ENCODE measurements at places on chromosomes 3 and 15.

DNA sequence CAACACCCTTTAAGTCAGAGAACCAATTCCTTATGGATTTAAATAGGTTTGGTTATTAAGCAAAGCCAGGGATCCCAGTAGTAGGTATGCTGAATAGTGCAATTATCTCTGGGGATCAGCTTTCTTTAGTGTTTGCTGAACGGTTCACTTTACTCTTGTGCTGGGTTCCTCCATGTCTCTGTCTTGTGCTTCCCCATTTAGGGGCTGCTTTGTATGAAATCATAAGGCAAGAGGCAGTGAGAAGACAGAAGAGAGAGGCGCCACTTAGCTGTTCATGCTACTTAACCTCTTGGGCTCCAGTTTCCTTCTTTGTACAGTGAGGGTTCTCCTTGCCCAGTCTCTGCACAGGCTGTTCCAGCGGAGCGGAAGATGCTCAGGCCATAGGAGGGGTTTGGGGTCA lies 3.5 kb downstream of the ST6GAL1 start:
- no peak for DNase-seq

GRCh38 chr3:112247900-112248299 lies 46.1 kb downstream of the SLC9C1 start:
- no peak for DNase-seq

DNA sequence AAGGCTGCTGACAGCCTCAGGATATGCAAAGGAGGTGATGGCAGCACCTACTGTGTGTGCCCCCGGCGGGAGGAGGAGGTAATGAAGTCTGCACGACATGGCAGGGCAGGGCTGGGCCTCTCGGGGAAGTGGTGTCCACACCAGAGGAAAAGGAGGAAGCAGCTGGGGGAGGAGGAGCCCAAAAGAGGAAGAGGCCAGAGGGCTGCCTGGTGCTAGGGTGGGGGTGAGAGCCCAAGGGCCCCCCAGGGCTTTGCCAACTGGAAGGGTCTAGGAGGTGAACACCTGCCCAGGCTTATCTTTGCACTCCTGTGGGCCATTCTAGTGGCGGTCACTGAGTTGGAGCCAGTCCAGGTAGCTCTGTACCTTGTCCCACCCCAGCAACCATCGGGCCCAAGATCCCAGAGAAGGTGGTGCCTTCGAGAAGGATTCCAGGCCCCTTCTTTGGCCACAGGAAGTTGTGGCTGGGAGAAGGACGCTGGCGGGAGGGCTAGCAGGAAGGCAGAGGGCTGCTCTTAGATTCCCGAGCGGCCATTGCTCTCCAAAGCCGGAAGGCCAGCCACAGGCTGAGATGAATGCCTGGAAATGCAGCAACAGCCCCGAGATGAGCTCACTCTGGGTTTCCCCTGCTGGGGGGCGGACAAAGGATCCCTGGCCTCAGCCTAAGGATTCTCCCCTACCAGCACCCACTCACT lies 7.0 kb downstream of the GNAI2 start:
- DNase-seq: peak; percentile 17

DNA sequence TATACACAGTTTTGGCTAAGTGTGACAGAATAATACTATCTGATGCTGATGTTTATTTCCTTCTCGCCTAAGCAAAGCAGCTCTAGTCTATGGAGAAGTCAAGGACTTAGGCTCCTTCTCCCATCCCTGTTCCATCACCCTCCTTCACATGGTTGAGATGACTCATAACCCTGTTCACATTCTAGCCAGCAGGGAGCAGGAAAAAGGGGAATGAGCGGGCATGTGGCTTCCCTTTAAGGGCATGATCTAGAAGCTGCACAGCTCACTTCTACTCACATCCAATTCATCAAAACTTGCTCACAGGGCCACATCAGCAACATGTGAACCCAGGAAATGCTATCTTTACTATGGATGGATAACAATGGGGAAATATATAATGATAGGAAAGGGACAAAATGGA lies 40.9 kb downstream of the CBLB start:
- DNase-seq: no peak

DNA sequence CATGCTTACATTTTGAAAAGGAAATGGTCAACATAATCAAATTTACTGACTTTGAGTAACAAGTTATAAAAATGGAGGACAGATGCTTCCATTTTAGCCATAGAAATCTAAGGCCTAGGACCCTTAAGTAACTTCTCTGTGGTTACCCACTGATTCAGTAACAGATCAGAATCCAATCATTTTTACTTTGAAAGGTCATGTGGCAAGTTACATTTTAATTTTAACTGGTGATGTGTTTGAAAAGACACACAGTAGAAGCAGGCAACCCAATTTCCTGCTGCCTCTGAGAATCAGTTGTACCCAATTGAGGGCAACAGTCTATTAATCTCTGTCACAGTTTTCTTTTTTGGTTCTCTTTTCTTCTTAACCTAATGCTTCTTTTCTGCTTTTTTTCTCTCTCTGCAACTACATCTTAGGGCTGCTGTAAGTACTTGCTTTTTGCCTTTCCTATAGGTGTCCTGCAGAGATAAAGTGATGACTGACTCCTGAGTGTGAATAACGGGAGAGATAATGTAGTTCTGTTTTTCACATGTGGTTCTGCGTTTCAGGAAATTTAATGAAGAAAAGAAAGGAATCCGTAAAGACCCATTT lies 3.3 kb downstream of the ZWILCH start:
- no peak for DNase-seq

DNA sequence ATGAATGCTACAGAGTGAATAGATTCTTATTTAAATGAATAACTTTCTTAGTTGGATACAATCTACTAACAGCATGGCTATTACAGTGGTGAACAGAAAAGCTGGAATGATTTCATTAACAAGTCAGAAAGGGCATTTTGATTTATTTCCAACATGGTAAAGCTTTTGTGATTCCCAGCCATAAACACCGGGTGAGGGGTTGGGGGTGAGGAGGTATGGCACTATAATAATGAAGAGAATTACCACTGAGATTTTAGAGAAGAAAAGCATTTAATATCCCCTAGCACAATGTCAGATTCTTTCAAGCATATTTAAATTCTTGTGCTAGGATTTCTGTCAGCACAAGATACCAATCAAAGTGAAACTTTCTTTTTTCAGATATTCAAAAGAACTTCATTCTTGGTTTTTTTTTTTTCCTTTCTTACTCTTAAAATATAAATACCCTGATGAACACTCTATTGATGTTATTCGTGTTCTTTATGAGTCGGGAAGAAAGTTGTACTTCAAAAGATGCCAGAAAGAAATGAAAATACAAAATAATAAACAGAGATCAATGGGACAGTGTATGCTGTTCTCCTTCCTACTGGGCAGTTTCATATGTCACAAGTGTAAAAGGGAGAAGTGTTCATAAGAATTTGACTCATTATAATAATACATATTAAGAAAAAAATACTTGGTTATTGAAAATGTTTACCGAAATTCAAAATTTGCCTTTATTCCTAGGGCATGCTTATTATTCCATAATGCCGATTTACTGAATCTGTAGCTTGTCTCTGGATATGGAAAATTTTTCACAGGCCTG lies 522.8 kb downstream of the CADM2 start:
- DNase-seq: no peak

DNA sequence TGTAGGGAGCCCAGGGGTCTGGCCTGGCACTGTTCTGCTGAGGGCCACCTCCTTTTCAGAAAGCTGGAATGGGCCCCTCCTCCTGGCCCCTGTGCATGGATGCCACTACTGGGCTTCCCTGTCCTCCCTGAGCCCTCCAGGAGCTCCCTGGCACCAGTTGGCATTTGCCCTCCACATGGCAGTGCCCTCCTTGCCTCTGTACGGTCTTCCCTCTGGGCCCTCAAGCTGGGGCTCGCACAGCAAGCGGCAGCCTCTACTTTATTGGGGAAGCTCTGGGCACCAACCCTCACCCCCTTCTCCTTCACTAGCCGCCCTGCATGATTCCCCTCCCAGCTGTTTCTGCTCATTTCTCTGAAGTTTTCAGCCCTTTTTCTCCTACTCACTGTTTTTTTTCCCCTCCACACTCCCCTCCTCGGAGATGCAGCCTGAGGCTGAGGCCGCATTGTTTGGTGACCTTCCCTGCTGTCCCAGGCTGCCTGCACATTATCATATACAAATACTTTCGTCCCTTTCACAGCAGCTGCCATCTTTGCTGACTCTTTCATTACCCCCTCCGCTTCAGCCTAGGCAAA lies 127.3 kb downstream of the EEFSEC start:
- DNase-seq: no peak

GRCh38 chr3:33717616-33717865 lies 513 bp downstream of the CLASP2 start:
- DNase-seq: peak; percentile 65

DNA sequence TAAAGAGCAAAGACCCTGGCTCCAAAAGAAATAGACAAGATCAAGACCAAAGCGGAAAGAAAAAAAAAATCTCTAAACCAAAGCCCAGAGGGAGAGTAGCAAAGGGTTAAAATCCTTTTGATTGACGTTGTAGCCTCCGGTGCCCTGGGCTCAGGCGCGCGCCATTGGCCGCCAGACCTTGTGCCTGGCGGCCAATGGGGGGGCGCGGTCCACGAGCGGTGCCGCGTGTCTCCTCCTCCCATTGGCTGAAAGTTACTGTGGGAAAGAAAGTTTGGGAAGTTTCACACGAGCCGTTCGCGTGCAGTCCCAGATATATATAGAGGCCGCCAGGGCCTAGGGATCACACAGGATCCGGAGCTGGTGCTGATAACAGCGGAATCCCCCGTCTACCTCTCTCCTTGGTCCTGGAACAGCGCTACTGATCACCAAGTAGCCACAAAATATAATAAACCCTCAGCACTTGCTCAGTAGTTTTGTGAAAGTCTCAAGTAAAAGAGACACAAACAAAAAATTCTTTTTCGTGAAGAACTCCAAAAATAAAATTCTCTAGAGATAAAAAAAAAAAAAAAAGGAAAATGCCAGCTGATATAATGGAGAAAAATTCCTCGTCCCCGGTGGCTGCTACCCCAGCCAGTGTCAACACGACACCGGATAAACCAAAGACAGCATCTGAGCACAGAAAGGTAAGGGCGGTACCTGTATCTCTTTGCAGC lies at the start of gene HES1:
Gene HES1 (plus strand): TSS at position 343 of the 713 bp plus-strand sequence. CDS start 233 bp downstream, at position 576.
- DNase-seq: peak; percentile 35

GRCh38 chr15:82597815-82598214 lies 49.3 kb downstream of the CPEB1 start:
- no peak for DNase-seq

- no peak for DNase-seq
These were observed 2.2 kb upstream of the CD47 start for GRCh38 chr3:108093021-108093420.

GRCh38 chr3:197029511-197030167 lies at the start of gene MELTF:
Gene MELTF, minus strand, starts transcription at chr3:197029817. Its CDS starts 115 bp downstream, at chr3:197029702.
- DNase-seq: peak; percentile 69

DNA sequence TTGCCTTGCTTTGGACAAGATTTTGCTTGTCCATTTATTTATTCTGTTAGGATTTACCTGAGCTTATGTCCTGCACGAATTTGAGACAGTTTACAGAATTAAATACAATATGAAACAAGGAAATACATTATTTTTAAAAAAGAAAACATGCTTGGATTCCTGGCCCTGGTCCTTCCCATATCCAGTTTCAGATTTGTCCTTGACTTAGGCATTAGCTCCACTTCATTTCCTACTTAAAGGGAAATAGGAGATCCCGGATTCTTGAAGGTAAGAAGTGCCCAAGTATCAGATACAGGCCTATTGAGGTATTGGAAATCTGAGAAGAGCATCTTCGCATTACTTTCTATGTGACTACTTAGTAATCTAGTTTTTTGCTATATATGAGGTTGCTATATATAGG lies 672.0 kb downstream of the SI start:
- DNase-seq: no peak

DNA sequence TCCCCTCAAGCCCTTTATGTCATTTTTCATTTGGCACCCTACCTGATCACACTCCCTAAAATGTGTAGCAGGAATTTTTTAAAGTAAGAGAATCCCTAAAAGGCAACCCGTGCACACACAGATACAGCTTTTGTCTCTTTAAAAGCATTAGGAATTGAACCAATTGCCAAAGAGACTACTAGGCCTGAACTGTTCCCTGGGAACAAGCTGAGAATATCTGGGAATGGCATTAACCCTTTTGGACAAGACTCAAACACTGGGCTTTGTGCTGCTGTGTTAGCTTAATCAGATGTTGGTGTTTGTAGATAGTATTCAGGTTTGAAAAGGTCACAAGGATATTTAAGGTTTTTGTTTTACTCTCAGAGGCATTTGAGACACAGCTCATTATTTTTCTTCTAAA lies 414.4 kb upstream of the PDZRN3 start:
- no peak for DNase-seq

- no peak for DNase-seq
These were observed 389.0 kb upstream of the C2CD4B start for GRCh38 chr15:62553911-62554563.

GRCh38 chr3:125206934-125207333 lies 5.6 kb downstream of the SLC12A8 start:
- DNase-seq: no peak

- no peak for DNase-seq
These were observed 6.7 kb upstream of the DNAJA4 start for GRCh38 chr15:78257681-78258080.

DNA sequence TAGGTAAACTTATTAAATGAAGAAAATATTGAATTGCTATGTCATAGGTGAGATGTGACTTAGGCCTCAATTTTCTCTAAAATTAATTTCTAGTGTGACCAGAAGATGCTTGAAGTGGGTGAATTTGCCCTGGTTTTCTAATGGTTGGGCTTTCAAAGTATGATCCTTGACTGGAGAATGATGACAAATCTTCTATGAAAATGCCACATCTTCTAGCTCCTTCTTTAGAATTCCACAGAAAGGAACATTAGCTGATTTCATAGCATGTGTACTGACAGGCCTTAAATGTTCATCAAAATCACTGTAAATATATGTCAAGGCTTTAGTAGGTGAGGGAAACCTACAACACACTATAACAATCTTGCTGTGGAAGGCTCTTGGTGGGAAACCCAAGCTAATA lies 8.9 kb downstream of the ABI3BP start:
- no peak for DNase-seq

GRCh38 chr3:5184499-5184898 lies 3.0 kb upstream of the EDEM1 start:
- DNase-seq: no peak

GRCh38 chr15:51382787-51383186 lies 41.3 kb downstream of the GLDN start:
- no peak for DNase-seq

DNA sequence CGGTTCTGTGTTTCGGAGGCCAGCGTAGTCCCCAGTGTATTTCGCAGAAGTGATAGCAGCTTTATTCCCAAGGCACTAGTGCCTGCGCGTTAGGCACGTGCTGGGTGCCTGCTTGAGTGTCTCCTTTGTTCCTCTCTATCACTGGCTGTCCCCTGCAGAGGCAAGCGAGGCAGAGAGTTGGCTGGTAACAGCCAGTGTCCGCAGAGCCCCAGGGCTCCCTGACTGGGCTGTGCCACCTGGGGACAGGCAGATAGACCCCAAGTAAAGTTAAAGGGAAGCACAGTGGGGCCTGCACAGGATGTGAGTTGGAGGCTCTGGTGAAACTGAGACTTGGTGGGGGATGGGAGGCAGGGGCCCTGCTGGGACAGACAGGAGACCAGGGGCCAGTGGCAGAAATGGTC lies 50.7 kb downstream of the APBA2 start:
- DNase-seq: no peak
